ENCODE measurements at places on chromosomes 13 and 19.

GRCh38 chr13:58933475-58933874, 1230.3 kb downstream of the DIAPH3 start:
- no peak for DNase-seq

- no peak for DNase-seq
These were observed 99.3 kb downstream of the DLEU7 start for GRCh38 chr13:50744116-50744660.

- DNase-seq: peak; percentile 79
These were observed 100.2 kb downstream of the ENOX1 start for GRCh38 chr13:43686557-43686956.

DNA sequence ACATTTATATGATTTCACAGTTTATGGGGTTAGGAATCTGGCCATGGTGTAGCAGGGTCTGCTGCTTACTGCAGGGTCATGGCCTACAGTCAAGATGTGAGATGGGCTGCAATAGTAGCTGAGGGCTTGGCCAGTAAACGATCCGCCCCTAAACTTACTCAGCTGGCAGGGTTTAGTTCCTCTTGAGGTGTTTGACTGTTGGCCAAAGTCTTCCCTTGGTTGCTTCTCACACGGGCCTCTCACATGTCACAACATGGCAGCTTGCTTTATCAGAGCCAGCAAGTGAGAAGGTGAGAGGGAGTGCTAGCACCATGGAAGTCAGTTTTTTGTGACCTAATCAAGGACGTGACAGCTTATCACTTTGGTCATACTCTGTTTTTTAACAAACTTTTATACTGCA, 77.1 kb downstream of the DNAJC3 start:
- DNase-seq: no peak

DNA sequence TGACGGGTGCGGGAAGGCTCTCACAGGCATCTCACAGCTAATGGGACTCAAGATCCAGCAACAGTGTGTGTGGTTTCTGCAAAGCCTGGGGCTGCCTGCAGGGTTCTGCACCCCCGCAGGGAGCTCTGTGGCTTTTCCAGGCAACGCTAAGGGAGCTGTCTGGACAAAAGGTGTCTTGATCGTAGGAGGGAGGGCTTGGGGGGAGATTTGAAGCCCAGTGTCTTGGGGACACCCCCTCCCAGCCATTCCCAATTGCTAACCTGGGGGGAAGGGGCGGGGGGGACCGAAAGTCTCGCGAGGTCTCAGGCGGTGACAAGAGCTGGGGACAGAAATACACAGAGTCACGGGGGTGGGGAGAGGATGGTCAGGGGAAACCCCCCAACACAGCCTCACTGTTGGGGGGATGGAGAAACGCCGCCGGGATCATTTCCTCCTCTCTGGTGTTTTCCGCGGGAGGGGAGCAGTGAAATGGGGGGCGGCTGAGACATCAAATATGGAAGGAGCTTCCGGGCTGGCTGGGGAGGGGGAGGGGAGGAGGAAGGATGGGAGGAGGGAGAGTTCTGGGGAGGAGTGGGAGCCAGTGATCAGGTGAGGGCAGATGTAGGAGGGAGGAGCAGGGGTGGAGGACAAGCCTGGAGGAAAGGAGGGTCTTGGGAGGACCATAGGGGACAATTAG, 13.3 kb downstream of the KCNC3 start:
- no peak for DNase-seq

DNA sequence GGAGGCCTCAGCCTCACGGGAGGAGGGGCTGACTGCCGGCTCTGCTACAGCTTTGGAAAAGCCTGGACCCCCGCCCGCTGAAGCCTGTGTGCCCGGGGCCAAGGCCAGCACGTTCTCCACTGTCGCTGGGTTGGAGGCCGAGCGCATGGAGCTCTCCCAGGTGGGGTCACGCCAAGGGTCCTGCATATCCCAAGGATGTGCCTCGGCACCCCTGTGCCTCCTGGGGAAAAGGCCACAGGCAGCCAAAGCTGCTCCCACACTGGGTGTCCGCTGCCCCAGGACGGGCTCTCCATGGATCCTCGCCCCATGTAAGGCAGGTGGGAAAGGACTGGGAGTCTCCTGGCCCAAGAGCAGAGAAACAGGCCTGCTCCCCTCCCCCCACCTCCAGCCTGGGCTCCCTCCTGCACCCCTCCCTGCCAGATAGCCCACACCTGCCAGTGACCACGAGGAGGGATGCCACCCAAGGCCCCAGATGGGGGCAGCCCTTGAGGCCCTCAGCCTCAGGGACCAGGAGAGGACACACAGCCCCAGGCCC, 64.0 kb downstream of the MLLT1 start:
- no peak for DNase-seq

DNA sequence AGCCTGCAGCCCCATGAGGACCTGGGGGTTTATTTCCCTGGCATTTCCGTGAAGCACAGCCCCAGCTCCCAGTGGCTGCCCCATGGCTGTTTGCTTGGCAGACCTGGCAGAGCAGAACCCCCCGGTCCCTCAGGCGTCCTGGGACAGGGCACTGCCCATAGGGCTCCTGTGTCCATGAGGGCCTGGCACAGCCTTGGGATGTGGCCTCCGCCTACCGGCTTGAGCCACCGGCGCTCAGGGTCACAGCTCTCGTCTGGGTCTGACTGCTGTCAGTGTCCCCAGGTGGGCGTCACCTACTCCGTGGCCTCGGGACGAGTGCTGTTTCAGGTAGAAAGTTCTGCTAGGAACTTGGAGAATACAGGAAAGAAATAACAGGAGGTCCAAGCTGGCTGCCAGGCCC, 52.8 kb downstream of the MYO9B start:
- no peak for DNase-seq

DNA sequence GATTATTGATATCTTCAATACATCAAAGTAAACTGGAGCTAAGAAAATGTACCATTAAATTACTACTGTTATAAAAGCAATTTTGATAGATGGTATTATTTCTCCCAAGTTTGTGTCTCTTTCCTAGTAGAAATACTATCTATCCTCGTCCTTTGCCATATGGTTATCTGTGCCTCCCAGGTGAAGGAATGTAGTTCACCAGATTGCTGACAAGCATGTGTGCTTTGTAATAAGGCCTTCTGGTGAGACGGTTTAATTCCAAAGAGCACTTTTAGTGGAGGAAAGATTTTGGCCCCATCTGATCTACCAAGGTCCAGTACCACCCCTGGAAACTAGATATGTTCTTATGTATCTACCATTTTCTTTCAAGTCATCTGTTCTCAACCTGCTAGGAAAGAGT, 243.6 kb downstream of the DLEU7 start:
- DNase-seq: no peak

GRCh38 chr13:48571126-48571913, 38.4 kb upstream of the RCBTB2 start:
- peak; percentile 76 for DNase-seq
